ENCODE measurements at places on chromosomes 4 and X.

- DNase-seq = no peak
These were observed 44.0 kb downstream of the SLC25A5 start for GRCh38 chrX:119512146-119512800.

DNA sequence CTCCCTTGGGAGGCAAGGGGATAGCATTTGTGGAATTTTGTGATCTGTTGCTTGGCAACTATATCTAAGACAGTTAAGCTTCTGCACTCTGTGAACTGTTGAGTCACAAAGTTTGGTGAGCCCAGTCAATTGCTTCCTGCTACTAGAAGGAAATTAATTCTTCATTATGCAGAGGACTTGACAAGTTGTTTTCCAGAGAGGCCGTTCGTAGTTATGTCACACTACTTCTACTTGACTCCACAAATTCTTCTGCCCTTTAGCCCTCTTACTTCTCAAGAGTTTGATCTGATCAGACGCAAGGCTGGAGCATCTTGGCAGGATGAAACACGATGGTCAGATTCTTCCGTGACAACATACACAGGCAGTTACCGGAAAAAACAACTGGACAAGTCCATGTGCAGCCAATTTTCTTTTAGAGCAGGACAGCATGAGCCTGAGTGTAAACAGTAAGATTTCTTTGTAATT lies at the start of gene C4orf51:
C4orf51 (plus strand) TSS at position 156 of the 465 bp plus-strand sequence; CDS start at position 214, 58 bp downstream.
- DNase-seq = no peak

DNA sequence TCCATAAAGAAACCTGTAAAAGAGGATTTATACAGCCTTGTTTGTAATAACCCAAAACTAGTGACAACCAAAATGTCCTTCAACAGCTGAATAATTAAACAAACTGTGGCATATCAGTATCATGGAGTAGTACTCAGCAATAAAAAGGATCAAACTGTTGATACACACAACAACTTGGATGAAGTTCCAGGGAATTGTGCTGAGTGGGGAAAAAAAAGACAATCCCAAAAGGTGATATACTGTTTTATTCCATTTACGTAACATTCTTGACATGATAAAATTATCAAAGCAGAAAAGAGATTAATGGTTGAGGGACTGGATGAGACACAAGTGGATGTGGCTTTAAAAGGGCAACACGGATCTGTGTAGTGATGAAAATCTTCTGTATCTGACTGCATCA lies 7.8 kb downstream of the CLIC2 start:
- DNase-seq = no peak

DNA sequence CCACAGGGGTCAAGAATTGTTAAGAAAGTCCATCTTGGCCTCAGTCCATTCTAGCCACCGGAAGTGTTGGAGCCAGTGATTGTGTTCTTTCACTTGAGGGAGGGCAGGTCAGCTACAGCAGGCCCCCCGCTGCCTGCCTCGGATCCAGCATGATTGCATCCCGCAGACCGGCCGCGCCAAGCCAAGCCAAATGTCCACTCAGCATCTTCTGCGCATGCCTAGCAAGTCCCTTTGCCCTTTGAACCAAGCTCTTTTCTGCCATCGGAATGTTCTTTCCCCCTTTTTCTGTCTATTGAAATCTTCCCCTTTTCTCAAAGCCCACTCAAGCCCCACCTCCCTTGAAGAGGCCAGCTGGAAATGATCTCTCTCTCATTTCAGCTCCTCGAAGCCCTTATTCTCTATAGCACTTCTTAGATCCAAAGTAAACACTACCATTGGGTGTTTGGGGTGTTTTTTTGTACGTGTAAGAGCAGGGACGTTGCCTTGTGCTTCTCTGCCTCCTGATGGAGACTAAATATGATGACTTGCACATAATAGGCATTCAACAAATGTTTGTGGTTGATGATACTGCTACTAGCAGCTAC lies 147.8 kb upstream of the BCOR start:
- no peak for DNase-seq

DNA sequence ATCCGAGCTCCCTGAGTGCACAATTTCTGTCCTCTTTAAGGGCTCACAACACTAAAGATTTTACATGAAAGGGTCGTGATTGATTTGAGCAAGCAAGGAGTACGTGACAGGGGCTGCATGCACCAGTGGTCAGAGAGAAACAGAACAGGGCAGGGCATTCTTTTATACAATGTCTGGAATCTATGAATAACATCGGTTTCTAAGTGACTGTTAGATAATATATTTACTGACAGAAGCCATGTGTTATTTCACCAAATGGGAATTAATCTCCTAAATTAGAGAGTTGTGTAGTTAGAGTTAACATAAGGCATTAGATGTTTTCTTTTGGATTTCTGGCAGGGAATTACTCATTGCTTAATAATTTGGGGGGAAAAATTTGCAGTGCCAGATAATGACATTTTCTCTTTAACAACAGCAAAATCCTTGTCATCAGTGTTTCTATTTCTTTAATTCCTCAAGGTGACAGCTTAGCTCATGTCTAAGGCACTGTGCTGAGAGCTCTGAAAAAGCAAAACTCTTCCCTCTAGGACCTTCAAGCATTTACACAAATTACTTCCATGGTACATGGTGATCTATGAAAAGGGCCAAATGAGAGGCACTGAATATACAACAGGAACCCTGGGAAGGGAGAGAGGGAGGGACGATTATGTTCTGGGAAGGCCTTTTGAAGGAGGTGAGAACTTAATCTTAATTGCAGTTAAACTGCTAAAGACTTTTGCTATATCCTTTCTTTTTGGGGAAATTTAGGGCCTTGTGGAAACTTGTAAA lies 145.0 kb downstream of the RTL3 start:
- no peak for DNase-seq

GRCh38 chr4:2489081-2489805 lies 20.3 kb downstream of the RNF4 start:
- DNase-seq = no peak

DNA sequence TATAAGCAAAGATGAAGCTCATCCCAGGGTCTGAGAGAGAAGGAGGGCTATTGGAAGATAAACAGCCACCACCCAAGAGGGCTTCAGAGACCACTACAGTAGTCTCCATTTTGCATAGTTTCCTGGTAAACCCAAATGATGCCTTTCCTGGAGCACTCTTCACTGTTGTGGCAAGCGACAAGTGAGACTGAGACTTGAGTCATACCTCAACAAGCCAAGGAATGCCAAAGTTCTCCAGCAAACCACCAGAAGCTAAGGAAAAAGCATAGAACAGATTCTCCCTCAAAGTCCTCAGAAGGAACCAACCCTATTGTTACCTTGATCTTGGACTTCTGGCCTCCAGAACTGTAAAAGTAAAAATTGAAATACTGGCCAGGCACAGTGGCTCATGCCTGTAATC lies 65.9 kb downstream of the LARP7 start:
- no peak for DNase-seq

DNA sequence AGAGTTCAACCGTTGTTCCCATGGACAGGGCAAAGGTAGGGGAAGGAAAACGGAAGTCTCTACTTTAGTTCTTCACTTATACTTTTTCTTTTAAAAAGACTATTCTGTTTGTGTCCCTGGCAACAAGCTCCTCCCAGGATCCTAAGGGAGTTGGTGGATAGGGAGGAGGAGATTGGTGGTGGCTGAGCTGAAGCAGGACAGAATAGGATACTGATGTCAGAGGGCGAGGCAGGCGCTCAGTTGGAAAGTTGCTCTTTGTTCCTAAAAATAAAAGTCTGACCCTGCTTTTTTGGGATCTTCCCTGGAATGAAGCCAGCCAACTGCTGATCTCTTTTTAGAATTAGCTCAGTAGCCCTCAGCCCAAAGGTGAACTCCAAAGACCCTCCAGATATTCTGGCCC lies 104.7 kb downstream of the MGST2 start:
- DNase-seq = no peak

DNA sequence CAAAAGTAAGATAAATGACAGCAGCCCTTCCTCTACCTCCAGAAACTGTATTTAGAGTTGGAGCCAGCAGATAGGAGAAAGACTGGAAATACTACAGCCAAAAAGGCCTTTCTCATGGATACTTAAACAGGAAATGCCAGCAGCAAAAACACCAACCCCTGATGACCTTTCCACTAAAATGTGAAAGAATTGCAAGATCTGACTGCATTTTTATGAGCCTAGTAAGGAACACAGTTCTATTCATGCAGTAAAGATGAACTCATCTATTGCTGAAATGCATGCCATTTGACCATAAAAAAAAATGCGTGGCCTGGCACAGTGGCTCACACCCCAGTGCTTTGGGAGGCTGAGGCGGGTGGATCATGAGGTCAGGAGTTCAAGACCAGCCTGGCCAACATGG lies 19.9 kb downstream of the ABCG2 start:
- DNase-seq = no peak

- no peak for DNase-seq
These were observed at the start of gene NOX1 for GRCh38 chrX:100874325-100874724. Gene NOX1, minus strand, starts transcription at chrX:100874359. Its CDS starts 220 bp downstream, at chrX:100874139.

GRCh38 chrX:24225265-24225664 lies 75.7 kb downstream of the ZFX start:
- no peak for DNase-seq

DNA sequence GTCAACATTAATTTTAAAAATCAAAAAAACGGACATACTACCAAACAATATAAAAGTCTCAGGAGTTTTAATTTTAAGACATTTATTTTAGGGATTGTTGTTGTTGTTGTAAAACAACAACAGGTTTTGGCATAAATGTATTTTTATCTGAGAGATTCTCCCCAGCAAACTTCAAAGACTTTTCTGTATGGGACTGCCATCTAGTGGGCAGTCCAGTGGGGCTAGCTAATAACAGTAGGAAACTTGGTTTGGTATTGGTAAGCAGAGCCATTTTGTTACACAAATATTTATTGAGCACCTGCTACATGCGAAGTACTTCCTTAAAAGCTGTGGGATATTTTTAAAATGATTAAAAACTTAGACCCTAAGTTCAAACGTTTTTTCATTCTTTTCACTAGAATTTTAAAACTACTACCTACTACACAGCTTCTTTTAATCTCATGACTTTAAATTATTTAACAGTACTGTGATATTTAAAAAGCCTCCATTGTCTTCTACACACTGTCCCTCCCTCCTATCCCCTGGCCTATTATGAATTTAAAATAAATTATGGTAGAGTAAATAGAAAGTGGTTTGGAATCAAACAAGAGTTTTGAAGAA lies 1028.4 kb upstream of the INTU start:
- DNase-seq = no peak

- DNase-seq = no peak
These were observed 253.4 kb downstream of the MAPK10 start for GRCh38 chr4:86106475-86106874.

- DNase-seq = peak; percentile 2
These were observed 284.4 kb upstream of the SFRP2 start for GRCh38 chr4:154073107-154073822.

DNA sequence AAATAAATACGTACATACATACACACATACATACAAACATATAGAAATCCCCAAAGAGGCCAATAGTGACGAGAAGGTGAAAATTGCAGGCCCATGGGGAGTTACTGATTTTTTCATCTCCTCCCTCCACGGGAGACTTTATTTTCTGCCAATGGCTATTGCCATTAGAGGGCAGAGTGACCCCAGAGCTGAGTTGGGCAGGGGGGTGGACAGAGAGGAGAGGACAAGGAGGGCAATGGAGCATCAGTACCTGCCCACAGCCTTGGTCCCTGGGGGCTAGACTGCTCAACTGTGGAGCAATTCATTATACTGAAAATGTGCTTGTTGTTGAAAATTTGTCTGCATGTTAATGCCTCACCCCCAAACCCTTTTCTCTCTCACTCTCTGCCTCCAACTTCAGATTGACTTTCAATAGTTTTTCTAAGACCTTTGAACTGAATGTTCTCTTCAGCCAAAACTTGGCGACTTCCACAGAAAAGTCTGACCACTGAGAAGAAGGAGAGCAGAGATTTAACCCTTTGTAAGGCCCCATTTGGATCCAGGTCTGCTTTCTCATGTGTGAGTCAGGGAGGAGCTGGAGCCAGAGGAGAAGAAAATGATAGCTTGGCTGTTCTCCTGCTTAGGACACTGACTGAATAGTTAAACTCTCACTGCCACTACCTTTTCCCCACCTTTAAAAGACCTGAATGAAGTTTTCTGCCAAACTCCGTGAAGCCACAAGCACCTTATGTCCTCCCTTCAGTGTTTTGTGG lies 180.7 kb downstream of the AR start:
- no peak for DNase-seq

- no peak for DNase-seq
These were observed 233.6 kb upstream of the RPS6KA3 start for GRCh38 chrX:20500171-20500865.

DNA sequence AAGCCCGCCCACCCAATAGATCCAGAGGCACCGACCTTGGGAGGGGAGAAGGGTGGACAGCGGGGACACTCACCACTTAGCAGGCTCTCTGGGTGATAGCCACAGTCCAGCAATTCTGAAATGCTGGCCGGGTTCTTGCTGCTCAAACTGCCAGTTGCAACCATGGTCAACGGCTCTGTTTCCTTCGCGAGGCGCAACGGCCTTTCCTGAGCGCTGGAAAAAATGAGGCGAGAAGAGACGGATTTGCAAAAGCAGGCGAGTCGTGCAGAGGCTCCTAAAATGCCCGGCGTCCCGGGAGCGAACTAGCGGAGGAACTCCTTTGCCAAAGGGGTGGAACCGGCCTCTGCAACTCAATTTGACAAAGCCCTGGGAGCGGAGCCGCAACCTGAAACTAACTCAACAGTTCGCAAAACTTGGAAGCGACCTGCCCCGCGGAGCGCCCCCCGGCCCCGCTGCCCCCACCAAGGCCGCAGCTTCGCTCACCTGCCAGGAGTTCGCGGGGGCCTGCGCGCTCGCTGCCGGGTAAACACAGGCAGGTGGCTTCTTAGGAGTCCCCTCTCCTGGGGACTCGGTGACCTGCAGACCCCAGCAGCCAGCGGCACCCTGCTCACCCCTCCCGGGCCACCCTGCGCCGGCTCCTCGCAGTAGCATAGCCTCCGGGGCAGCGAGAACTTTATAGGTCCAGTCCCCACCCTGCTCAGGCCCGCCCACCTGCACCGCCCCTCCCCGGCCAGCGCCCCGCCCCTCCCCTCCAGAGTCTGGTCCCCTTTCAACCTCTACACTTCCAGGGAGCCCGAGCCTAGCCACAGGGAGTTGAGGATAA lies at the start of gene DDIT4L:
DDIT4L (minus strand) TSS at position 649 of the 823 bp plus-strand sequence; CDS start at position 164, 485 bp downstream.
- DNase-seq = no peak

DNA sequence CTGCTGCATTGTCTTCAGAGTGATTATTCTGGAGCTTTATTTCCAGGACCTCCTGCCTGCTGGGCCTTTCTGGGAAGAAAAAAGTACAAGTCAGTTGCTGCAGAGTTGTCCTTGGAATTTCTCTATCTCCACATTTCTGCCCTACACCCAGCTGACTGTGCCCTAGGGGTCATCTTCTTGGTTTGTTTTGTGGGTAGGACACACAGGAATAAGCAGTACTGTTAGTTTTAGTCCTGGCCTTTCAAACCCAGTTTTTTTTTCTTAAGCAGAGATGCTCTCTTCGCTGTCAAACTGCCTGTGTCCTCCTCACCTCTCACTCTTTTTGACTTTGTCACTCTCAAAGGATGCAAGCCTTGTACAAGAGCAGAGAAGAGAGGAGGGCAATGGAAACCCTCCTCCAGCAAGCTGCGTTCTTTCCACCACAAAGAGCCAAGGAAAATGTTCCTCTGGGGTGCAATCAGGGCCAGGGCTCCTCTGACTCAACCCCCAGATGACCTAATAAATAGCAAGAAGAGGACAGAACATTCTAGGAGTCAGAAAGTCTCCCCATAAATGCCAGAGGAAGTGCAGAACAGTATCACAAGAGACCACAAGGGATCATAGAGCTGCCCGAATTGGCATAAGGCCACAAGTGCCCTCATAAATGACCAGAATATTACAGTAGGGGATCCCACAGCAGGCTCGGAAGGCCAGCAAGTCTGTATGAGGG lies 186.2 kb downstream of the RCHY1 start:
- no peak for DNase-seq

- no peak for DNase-seq
These were observed 586.5 kb upstream of the FTHL17 start for GRCh38 chrX:31658360-31658759.
